ENCODE measurements at places on chromosomes 1 and 21.
A peak's percentile ranks its signal among the peaks of the same experiment; 100 is the strongest.

DNA sequence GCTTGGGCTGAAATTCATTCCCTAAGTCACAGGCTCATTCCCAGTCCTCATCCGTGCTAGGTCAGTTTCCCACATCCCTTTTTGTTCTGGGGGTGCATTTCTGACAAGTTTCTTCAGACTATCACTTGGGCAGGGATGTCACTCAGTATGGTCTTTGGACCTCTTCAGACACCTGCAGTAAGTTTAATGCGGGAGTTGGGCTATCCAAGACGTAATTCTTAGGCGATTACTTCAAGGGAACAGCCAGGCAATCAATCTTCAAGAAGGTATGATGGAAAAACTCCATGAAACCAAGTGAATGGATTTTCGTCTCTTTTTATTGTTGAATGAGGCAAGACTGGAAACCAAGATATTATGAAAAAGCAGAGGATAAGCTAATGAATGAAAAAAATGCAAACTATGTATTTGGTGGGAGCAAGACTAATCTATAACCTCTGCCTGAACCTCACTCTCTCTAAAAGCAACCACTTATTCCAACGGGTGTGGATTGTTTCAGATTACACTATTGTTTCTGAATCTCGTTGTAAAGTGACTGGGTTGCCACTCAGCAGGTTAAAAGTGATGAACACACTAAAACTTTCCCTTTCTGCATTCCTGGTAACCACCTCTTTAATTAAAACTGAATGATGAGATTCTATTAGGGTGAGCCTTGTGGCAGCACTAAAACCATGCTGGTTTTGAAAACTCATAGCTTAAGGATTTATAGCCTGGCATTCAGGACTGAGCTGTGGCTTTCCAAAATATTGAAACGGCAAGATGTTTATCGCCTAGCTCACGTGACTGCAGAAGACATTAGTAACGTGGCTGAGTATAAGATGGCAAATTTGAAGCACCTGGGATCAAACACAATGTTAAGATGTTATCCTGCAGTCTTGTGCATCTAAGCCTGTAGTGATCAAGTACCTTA lies 1.1 kb downstream of the RASAL2 start:
- no peak for DNase-seq

DNA sequence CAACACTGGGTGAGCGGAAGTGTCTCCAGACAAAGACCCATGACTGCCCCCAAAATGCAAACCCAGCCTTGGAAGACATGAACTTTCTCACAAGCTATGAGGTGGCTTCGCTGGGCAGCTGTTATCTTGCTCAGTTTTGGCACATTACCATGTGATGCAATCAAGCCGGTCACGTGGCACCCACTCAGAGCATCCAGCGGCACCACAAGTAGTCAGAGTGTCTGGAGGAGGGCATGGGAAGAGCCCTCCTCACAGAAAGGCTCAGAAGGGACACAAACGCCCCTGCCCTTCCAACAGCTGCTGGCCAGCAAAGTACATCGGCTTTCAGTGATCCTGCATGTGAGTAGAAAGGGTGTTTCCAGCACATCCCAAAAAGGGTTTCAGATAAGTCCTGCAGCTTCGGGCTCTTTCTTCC lies 145.5 kb upstream of the IRF2BP2 start:
- DNase-seq = no peak

DNA sequence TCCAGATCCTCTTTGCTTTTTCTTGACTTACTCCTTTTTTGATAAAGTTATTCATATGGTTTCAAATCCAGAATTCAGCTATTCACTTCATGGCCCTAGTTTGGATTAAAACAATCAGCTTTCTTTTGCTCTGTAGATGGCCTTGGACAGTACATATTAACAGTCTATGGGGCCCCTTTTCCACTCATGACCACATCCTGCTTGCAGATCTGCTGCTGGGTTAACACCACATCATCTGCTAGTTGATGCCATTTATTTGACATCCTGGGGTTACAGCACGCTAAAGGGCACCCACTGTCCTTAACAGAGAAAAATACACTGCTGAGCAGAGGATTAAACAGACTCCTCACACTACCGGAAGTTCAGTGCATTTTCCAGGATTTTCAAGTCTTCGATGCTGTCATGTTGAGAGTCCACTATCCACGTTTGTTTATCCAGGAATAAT lies 941 bp upstream of the IFI16 start:
- DNase-seq = peak; percentile 38

DNA sequence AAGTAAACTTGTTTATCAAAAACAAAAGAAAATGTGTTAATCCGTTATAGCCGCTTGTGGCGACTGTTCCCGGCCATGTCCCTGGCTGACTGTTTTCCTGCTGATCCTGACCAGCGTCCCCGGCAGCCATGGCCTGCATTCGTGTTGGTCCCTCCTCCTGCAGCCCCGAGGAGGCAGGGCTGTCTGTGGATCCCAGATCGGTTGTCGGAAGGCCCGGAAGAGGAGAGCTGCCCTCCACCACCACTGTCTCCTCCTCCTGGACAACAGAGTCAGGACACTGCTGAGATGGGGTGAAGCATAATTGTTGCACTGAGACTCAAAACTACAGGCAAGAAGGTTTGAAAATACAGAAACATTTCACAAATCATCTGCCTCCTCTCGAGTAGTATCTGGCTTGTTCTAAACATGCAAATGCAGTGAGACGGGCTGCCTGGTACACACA lies 3.6 kb upstream of the MXRA8 start:
- DNase-seq = no peak

DNA sequence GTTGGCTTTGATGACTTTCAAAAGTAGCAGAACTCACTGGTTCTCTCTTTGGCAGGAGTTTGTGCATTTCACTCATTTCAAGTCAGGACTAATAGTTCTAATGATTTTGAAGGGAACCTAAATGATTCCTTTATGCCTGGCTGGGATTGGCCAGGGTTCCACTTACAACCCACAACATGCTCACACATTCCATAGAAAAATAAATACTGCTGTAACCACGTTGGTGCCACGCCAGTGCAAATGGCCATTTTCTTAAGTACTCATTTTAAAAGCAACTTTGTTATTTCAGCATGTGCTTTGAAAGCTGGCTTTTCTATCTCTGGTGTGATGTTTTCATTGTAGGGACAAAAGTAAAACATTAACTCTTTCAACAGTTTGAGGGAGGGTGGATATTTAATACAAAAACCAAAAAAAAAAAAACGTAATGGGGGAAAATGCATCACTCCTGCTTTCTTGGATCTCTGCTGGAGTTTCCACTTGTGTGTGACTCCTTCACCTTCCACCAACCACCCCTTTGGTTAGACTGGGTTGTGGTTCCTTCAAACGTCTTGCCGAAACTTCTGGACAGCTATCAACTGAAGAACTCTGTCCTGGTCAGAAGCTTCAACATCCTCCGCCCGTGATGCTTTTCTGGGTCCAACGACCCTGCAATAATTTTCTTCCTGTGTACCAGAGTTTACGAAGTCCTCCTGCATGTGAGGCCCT lies 300.4 kb upstream of the RUNX1 start:
- DNase-seq = no peak

DNA sequence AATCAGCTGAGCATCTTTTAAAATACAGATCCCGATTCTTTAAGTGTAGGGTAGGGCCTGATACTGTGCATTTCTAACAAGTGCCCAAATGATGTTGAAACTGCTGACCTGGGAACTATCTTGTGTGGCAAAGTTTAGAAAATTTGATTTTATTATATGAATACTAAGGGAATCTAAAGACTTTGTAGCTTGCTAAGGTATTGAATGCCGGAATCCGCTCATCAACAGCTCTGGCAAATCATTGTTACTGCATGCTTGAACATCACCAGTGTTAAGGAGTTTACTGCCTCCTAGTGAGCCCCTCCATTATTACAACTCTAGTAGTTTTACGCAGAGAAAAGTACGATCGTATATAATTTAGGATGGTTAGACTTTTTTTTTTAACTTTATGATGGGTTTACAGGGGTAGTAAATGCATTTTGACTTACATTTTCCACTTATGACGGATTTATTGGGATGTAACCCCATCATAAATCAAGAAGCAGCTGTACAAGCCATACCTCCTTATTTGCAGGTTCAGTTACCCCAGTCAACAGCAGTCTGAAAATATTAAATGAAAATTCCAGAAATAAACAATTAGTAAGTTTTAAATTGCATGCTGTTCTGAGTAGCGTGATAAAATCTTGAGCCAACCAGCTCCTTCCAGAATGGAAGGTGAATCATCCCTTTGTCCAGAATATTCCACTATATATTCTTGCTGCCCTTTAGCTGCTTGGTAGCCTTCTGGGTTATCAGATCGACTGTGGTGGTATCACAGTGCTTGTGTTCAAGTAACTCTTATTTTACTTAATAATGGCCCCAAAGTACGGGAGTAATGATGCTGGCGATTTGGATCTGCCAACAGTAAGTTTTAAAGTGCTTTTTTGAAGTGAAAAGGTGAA lies 892 bp downstream of the TYW3 start:
- peak; percentile 18 for DNase-seq

GRCh38 chr1:235648954-235649367 lies 623 bp downstream of the GNG4 start:
- DNase-seq = peak; percentile 69

- DNase-seq = no peak
Observed at GRCh38 chr21:29762570-29763082, 177.2 kb downstream of the GRIK1 start.

- DNase-seq = no peak
Observed at GRCh38 chr1:112721966-112722524, 6.9 kb upstream of the PPM1J start.

GRCh38 chr1:9855186-9855585 lies 31.4 kb upstream of the CLSTN1 start:
- DNase-seq = no peak

DNA sequence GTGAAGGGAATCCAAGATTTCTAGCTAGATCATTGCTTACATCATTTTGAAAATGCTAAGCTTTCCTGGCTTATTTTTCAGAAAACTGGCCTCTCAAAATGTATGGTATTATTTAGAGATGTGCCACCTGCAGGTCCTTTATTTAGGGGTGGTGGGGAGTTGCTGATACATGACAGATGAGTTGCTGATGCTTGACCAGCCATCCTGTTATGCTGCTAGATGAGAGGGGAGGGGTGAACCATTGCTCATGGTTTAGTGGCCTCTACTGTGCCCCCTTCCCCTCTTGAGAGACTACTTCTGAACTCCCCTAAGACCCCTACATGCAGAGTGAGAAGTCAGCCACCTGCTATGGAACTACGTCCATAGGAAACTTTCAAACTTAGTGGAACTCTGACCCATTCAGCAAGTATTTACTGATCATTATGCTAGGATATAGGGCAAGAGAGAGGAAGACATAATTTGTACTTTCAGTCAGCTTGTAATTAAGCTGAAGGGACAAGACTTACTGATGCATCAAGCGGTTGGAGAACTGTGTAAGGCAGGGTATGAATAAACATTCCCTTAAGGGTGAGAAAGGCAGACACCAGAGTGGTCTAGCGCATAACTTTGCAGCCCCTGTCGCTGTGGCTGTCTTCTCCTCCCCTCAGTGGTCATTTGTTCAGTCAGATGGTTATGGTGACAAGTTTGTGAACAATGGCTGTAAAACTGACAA lies 34.6 kb downstream of the SLAMF6 start:
- no peak for DNase-seq

DNA sequence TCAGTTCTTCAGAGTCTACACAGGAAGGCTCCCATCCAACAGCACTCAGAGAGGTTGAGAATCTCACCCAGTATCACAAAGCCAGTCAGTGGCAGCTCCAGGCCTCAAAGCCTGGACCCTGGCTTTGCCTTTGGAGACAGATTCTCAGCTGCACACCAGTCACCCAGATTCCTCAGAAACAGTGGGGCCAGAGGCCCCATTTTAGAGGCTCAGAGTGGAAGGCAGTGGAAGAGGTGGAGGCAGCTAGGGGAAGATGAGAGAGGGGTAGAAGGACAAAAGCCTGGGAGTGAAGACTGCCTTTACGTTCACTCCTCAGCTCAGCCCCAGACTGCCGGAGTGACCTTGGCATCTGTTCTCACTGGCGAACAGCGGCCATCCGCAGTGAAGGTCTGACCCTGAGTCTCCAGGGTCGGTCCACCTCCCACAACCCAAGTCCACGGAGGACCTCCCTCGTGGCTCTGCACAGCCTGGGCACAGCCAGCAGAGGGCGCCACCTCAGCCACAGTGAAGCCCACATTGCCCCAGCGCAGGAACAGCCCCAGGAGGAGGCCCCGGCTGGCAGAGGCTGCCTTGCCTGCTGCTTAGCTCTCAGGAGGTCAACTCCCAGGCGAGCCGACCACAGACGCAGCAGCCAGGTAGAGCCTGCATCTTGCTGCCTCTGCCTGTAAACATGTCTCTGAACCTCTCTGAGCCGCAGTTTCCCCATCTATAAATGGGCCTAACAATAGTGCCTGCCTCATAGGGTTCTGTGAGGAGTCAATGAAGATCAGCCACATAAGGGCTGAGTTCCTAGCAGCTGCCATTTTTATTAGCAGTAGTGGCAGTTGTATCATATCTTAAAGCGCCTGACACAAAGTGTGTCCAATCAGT lies 5.9 kb upstream of the FNDC5 start:
- DNase-seq = peak; percentile 87

- no peak for DNase-seq
Observed at GRCh38 chr1:58975888-58976287, 192.0 kb upstream of the JUN start.

- peak; percentile 51 for DNase-seq
Observed at GRCh38 chr1:231734417-231734816, 107.8 kb downstream of the DISC1 start.

- DNase-seq = no peak
Observed at GRCh38 chr1:75423136-75423535, 187.8 kb downstream of the SLC44A5 start.

GRCh38 chr1:40405812-40406211 lies 32.3 kb downstream of the SMAP2 start:
- no peak for DNase-seq

- DNase-seq = no peak
Observed at GRCh38 chr21:45594721-45595489, 48.6 kb upstream of the PCBP3 start.

DNA sequence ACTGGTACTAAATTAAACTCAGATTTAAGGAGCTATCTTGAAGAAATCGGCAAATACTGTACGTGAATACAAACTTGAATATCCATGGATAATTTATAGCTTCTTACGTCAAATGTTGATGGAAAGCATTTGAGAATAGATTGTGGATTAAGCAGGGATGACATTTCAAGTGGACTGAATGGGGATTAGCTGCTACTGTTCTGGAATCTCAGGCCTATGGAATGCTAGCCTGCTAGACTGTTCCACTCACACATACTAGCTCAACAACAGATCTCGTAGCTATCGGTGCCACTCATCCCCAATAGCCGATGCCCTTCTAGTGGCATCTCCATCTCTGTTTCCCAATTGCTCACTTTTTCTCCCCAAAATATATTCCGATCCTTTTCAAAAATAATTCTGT lies 62.0 kb upstream of the USP25 start:
- no peak for DNase-seq

DNA sequence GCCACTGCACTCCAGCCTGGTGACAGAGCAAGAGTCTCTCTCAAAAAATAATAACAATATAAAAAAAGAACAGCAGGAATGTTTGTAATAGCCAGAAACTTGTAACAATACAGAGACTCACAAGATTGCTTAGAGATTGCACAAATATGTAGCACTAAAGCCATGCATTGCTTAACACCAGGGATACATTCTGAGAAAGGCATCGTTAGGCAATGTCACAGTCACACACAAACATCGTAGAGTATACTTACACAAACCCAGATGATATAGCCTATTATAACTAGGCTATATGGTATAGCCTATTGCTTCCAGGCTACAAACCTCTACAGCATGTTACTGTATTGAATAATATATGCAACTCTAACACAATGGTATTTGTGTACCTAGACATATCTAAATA lies 45.3 kb downstream of the GPATCH2 start:
- DNase-seq = no peak
